ENCODE measurements at places on chromosomes 7 and 10. TPM values are rescaled to one million over a fixed set of nuclear protein-coding genes. Genes with fewer than 3 reads are reported as not detected.

DNA sequence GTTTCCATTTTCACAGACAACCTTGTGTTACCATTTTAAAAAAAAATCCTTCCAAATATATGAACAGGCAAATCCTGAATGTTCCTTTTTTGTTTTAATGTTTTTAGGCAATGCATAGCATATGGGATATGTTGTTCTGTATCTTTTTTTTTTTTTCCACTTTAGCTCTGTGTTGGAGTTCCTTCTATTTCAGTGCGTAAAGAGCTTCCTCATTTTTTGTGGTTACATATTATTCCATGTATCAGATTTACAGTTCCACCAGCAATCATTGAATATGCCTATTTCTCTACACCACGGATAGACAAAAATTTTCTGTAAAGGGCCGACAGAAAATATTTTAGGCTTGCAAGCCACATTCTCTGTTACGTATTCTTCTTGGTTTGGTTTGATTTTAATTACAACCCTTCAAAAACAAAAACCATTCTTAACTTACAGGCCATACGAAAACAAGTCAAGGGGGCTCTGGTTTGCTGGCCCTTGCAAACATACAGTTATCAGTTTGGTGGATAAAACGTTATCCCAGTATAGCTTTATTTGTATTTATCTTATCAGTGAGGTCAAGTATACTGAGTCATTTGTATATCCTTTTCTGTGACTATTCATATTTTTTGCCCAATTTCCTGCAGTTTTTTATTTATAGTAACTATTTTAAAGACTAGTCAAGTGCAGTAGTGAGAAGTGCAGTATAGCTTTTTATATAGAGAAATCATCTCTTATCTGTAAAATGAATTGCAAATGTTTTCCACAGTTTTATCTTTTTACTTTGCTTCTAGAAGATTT is 55.7 kb downstream of the RALA start:
- no peak for ATAC-seq

Gene COL1A2
- 408 TPM for total RNA-seq

GRCh38 chr7:154906201-154906600 is 96.7 kb downstream of the PAXIP1 start:
- ATAC-seq = no peak

Gene ANKRD61
- total RNA-seq = 1.1 TPM

- ATAC-seq = no peak
Observed at GRCh38 chr10:89390476-89391225, 1.8 kb upstream of the IFIT1 start.

DNA sequence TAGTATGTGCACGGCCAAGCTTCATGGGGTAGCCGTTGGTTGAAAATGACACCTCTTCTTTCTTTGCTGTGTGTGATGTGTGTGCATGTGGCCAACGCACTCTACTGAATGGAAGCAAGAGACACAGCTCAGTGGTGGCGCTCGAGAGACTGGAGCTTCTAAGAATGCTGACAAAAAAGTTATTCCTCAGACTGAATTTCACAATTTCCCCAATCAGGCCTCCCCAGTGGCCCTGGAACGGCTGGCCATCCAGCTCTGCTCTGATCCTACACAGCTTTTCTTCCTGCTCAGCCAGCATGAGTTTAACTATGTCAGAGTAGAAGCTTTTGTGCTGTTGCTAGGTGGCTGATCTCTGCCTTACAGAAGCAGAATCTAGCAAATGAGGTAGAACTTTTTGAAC is 186.7 kb upstream of the PLXDC2 start:
- peak; percentile 61 for ATAC-seq

- ATAC-seq = no peak
Observed at GRCh38 chr10:96548589-96548988, 34.9 kb upstream of the TLL2 start.

DNA sequence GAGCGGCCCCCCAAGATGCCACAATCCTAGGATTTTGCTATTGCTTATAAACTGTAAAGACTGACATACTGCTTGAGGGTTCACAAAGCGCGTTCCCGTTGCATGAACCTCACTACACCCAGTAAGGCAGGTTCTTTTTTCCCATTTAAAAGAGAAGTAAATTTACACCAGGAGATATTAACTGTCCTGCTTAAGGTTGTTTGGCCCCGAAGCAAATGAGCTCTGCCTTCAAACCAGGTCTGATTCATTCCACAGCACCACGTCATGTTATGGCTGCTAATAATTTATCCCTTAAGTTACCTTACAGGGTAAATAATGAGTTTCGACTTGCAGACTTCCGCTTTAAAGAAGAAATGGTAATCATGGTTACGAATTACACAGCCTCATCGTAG is 559 bp upstream of the FKBP14 start:
- no peak for ATAC-seq

GRCh38 chr10:104483582-104483981 is 129.9 kb downstream of the CFAP58 start:
- no peak for ATAC-seq

- no peak for ATAC-seq
Observed at GRCh38 chr10:42654419-42654818, 16.0 kb upstream of the ZNF33B start.

DNA sequence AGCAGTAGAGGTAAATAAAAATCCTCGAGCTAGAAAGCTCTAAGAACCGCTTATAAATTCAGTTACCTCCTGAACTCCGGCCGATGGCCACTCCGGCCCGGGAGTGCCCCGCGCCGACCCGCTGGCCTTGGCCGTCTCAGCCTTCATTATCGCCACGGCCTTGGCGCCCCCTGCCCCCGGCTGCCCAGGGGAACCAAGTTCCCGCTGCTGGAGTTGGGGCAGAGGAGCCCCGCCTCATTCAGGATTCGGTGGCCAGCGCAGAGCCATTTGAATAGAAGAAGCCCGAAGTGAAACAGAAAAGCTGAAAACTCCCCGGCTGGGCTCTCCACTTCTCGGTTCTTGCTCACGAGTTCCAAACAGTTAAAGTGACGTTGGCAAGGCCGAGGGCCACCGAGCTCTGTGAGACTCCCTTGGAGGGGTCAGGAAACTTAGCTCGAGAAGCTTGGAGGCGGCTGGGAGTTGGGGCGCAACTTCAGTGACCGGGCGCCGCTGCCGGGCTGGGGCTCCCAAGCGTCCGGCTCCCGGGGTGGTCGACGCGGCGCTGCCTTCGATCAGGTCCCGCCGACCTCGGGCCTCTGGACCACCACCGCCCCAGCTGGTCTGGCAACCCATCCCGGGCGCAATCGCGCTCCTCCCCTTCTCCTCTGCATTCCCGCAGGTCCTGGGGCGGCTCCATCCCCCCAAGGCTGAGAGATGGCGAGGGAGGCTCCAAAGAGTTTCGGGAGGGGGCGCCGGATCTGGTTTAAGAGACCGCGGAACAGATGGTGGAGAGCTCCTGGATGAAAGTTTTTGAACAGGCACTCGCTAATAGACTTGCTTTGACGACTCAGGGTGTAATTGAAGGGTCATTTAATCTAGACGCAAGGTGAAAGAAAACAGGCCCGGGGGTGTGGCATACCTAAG is 5.8 kb upstream of the FEZF1 start:
- no peak for ATAC-seq

DNA sequence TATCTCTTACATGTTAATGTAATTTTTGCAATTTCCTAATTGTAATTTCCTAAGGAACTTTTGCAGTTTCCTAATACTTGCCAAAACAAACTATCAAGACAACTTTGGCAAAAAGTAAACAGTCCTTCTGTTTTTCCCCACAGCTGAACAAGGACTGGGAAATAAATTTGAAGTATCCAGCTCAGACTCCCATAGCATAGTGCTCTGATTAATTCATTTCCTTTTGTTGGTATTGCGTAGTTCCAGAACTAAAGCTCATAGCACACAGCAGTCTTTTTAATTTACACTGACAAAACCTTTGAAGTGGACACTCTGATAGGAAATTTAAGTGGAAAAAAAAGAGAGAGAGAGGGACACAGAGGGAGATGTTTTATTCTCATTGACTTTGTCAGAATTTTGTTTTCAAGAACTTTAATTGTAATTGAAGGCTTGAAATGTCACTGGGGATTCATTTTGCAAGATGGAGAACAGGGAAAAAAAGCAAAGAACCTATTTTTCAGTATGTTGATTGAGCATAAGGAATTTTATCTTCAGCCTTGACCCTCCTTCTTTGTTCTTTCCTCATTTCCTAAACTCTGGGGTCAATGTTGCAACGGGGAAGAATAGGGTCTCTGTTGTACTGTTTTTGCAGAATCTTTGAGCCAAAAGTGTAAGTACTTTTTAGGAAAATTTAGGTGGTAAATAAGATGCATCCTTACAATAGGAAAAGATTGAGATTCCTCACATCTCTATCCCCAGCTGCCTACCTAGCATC is 232.2 kb upstream of the NPSR1 start:
- ATAC-seq = no peak

DNA sequence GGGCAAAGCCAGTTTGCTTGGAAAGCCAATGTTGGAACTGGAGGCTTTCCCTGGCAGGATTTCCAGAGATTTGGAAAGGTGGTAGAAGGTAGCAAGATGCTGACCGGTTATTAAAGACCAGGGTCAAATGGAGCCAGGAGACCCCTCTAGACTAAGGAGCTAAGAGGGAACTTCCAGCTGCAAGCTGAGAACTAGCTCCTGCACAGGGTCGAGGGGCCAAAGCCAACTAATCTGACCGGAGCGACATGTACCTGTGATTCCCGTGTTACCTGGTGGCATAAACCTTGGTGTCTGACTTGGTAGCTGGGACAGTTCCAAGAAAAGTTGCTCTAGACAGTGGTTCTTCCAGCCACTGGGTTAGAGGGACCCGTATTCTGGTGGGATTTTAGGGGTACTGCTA is 41.8 kb downstream of the SPDYE5 start:
- ATAC-seq = no peak

GRCh38 chr10:5949009-5949759 is 28.2 kb downstream of the IL15RA start:
- peak; percentile 51 for ATAC-seq

Gene MYL7
- total RNA-seq = 0.46 TPM

- ATAC-seq = no peak
Observed at GRCh38 chr7:30998180-30998579, 34.4 kb downstream of the GHRHR start.

DNA sequence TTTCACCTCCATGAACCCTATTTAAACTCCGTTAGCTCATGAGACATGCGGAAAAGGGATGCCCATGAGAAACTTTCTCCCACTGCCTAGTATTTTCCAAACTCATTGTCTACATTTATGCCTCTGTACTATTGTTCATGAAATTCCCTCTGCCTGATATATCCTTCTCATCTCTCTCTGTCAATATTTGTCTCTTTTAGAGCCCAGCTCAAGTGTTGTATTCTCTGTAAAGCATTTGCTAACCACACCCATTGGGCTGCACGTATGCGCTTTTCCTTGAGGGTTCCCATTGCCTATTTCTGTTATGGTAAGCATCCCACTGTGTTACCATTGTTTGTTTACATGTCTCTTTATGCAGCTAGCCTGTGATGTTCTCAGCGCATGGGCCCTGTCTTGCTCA is 211.4 kb downstream of the MDFIC start:
- ATAC-seq = no peak

Gene TMEM184A
- 0.63 TPM for total RNA-seq

GRCh38 chr10:29576681-29577080 is 58.1 kb downstream of the SVIL start:
- no peak for ATAC-seq

GRCh38 chr10:60819271-60819670 is 41.0 kb downstream of the CDK1 start:
- no peak for ATAC-seq

DNA sequence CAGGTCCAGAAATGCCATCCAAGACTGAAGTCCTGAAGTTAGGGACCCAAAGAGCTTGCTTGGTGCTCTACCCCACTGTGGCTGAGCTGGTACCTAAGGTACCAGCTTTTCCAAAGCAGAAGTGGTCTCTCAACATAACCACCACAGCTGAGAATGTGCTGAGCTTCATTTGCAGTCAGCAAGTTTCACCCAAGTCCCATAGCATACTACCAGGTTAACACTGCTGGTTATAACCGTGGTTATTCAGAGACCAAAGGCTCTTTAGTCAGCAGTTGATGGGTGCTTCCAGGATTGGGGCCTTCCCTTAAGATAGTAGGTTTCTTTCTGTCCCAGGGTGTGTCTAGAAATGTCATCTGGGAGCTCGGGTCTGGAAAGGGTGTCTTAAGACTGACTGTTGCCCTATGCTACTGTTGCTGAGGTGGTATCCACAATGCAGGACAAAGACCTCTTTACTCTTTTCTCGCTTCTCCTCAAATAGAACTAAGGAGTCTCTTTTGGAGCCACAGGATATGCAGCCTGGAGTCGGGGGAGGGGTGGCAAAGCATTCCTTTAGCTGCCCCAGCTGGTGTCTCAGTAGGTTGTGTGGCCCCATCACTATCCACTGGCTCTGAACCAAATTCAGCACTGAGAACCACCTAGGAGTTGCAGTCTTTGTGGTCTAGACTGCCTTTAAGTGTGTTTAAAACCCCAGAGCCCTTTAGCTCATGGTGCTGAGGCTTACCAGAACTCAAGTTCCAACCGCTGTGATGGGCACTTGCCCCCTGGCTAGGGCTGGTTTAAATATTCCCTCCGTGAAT is 354.9 kb upstream of the SEMA3C start:
- ATAC-seq = no peak

Gene GIMAP1
- not detected for total RNA-seq

GRCh38 chr10:124944982-124945381 is 3.1 kb downstream of the ZRANB1 start:
- no peak for ATAC-seq

- no peak for ATAC-seq
Observed at GRCh38 chr10:85874208-85874607, 492.4 kb downstream of the GRID1 start.

DNA sequence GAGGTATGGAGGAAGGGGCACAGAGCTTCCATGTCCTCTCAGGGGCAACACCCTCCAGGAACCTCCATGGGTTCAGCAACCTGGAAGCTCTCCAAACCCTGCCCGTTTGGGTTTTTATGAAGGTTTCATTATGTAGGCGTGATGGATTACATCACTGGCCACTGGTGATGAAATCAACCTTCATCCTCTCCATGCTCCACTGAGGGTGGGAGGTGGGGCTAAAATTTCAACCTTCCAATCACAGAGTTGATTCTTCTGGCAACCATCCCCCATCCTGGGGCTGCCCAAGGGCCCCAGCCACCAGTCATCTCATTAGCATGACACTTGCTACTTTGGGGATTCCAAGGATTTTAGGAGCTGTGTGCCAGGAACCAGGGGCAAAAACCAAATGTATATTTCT is 90.1 kb downstream of the TEX36 start:
- no peak for ATAC-seq

DNA sequence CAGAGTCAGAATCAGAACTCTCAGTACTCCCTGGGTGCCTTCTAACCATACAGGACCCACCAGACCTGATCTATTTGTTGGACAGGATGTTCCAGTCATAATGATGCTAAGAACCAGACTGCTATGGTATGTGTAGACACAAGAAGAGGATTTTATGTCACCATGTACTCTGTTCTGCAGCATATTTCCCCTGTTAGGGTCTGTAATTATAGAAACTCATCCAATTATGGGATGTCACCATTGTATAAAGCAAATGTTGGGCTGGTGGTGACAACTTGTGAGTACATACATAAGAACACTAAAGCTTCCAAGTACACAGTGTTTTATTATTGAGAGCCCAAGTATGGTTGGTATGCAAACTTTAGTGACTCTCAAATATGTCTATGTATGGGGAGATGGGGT is 67.1 kb upstream of the AGBL3 start:
- no peak for ATAC-seq
